Airway epithelial cell (primary cell): ENCODE measurements at places on chromosomes 16 and 17. TPM values are rescaled to one million over a fixed set of nuclear protein-coding genes. Genes with fewer than 3 reads are reported as not detected.

The PHF23 gene
- 33.1 and 35.1 TPM in 2 replicates for total RNA-seq

The MEAK7 gene
- 41.5 and 54.3 TPM in 2 replicates for total RNA-seq

The TSNAXIP1 gene
- total RNA-seq: 0.07 and 0.09 TPM in 2 replicates

The CDRT15L2 gene
- total RNA-seq: not detected in 2 replicates

The CKLF gene
- total RNA-seq: 18.5 and 40.3 TPM in 2 replicates

The GUCY2D gene
- total RNA-seq: 0.14 and 0.84 TPM in 2 replicates

The AXIN2 gene
- total RNA-seq: 0.35 TPM in 1 of 2 replicates, not detected in the other

The TMEM235 gene
- not detected in 2 replicates for total RNA-seq

The KRTAP9-8 gene
- not detected in 2 replicates for total RNA-seq

The KRTAP9-4 gene
- total RNA-seq: not detected in 2 replicates

The CDK5RAP3 gene
- total RNA-seq: 55.5 and 91.8 TPM in 2 replicates

The TBC1D3I gene
- total RNA-seq: 0.28 TPM in 1 of 2 replicates, not detected in the other

The CYBA gene
- total RNA-seq: 259 and 301 TPM in 2 replicates

The SBK1 gene
- 0.09 and 0.35 TPM in 2 replicates for total RNA-seq

The SCNN1B gene
- total RNA-seq: 2.7 and 4.8 TPM in 2 replicates

The KRTAP9-2 gene
- not detected in 2 replicates for total RNA-seq

The ICAM2 gene
- total RNA-seq: 0.21 TPM in 1 of 2 replicates, not detected in the other

The CCL2 gene
- total RNA-seq: 0.23 TPM in 1 of 2 replicates, not detected in the other

The TBC1D3K gene
- not detected in 2 replicates for total RNA-seq

The EVPLL gene
- total RNA-seq: 1.8 and 1.9 TPM in 2 replicates

The SOCS1 gene
- 1.3 and 1.6 TPM in 2 replicates for total RNA-seq

The VAT1L gene
- 0.33 and 0.63 TPM in 2 replicates for total RNA-seq

The G6PC1 gene
- total RNA-seq: not detected in 2 replicates

The HYDIN gene
- not detected in 2 replicates for total RNA-seq

The RCVRN gene
- not detected in 2 replicates for total RNA-seq

The SEPHS2 gene
- 18.9 and 19.5 TPM in 2 replicates for total RNA-seq

The ITFG1 gene
- total RNA-seq: 28.3 and 33.3 TPM in 2 replicates

The PPM1E gene
- under 0.01 TPM in 1 of 2 replicates, not detected in the other for total RNA-seq

The CES3 gene
- 0.99 and 1.5 TPM in 2 replicates for total RNA-seq

The HOXB1 gene
- total RNA-seq: not detected in 2 replicates

The CDYL2 gene
- 1.1 and 2.6 TPM in 2 replicates for total RNA-seq

The KRTAP4-4 gene
- total RNA-seq: not detected in 2 replicates

The KRTAP2-4 gene
- not detected in 2 replicates for total RNA-seq

The BCL6B gene
- not detected in 2 replicates for total RNA-seq

The TOM1L1 gene
- 29.9 and 41.7 TPM in 2 replicates for total RNA-seq

The PPP1R1B gene
- total RNA-seq: 1.3 and 2.5 TPM in 2 replicates

The CCL1 gene
- total RNA-seq: not detected in 2 replicates

The CCDC200 gene
- total RNA-seq: not detected in 2 replicates

The NECAB2 gene
- total RNA-seq: 0.42 TPM in 1 of 2 replicates, not detected in the other

The PLCG2 gene
- 1.3 and 2.5 TPM in 2 replicates for total RNA-seq

The SLC38A8 gene
- not detected in 2 replicates for total RNA-seq

The OTOP3 gene
- 0.14 and 0.56 TPM in 2 replicates for total RNA-seq

The MPV17L gene
- total RNA-seq: 0.35 and 0.60 TPM in 2 replicates

The LLGL2 gene
- 47.7 and 48.8 TPM in 2 replicates for total RNA-seq
